ENCODE measurements at places on chromosomes 2 and 18.

DNA sequence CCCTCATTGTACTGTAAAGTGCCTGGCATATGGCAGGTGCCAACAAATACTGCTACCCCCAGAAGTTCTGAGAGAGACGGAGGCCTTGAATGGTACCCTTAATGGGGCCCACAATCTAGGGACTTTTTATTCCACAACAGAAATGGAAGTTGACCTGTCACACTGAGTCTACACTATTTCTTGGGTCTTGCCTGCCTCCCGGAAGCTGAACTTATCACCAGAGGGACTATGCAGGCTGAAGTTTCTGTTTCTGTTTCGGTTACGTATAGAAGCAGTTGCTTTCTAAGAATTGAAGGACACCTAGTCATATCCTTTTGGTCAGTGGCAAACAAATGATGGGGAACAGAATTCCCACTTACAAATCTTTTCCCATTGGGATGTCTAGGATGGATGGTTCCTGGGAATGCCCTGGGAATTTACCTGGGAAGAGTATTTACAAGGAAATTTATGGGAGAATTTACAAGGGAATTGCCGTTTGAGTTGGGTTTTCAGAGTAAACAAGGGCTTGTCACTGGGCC lies 74.2 kb downstream of the HS1BP3 start:
- no peak for DNase-seq

- peak; percentile 80 for DNase-seq
These were observed 33.5 kb upstream of the DAPL1 start for GRCh38 chr2:158761621-158762020.

- peak; percentile 85 for DNase-seq
These were observed 57.6 kb downstream of the EVA1A start for GRCh38 chr2:75503048-75503607.

DNA sequence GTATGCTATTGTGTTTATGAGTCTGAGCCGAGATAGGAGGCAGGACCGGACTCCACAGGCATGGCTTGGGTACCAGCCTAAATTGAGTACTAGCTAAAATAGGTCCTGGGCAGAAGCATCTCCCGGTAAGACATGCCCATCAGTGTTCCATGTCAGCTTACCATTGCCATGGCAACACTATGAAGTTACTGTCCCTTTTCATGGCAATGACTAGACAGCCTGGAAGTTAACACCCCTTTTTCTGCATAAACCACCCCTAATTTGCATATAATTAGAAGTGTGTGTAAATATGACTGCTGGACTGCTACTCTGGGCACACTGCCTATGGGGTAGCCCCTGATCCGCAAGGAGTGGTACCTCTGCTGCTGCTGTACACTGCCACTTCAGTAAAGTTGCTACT lies 1005.1 kb upstream of the FAM98A start:
- no peak for DNase-seq

- no peak for DNase-seq
These were observed 89.5 kb upstream of the ODC1 start for GRCh38 chr2:10537522-10538199.

DNA sequence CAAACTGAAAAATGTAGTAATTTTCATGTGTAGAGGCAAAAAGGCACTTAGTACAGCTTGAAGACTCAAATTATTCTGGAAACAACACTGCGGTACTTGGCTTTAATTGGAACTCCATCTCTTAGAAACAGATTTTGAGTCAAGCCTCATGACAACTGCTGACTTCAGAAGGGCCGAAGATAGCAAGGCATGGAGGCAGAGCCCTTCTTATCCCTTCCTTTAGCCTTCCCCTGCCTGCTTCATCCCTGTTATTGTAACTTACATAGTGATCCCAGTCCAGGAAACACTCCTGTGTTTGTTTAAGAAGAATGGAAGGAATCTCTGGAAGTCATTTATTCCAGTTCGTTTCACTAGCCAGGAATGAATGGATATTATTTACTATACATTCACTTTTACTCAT lies 110.9 kb upstream of the FAM98A start:
- DNase-seq, result no peak

DNA sequence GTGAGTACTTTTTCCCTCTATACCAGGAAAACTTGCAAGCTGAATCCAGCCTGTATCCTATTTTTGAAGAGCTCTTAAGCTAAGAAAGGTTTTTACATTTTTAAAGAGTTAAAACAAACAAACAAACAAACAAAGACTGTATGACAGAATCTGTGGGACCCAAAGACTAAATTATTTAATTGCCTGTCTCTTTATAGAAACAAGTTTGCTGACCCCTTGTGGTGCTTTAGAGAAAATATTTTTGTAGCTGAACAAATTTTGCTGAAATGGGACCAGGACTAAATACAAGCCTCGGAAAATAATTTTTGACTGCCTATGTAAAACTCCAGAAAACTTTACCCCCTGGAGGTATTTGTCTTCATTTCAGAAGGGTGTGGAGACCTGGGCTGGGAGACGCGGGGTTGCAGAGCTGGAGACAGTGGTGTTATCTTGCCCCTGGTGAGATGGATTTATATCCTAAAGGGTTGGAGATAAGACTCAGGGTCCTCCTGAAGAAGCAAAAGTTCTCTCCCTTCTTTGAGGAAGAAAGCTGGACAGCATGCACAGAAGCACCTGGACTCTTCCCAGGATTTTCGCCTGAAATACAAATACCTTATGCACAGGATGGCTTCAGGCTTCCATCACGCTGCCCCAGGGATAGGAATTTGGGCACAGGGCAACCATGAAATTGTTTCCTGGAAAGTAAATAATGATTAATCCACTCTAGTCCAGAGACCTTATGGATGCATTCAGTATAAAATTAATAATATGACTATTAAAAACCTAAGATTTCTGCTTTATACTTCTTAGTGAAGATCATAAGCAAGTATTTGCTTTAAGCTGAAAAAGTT lies 54.3 kb downstream of the TMX3 start:
- peak; percentile 45 for DNase-seq

DNA sequence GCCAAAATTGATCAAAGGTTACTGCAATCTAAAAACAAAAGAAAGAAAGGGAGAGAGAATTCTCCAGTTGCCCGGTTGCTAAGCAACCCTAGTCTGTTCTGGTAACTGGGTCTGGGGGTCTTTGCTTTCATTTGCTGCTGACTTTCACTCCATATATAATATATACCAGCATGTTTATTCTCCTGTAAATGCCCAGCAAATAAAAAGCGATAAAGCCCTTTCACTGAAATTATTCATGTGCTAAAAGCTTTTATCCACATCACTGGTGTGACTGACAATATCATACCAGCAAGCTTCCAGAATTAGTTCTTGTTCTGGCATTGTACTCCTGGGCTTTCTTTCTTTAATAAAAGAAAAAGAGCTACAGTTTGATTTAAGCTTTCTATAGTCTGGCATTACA lies 75.5 kb upstream of the ST8SIA3 start:
- DNase-seq, result no peak

DNA sequence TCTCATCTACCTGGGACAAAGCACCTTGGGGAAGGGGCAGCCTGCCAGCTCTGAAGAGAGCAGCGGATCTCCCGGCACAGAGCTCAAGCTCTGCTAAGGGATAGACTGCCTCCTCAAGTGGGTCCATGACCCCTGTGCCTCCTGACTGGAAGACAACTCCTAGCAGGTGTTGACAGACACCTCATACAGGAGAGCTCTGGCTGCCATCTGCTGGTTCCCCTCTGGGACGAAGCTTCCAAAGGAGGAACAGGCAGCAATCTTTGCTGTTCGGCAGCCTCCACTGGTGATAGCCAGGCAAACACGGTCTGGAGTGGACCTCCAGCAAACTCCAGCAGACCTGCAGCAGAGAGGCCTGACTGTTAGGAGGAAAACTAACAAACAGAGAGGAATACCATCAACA lies 549.9 kb upstream of the LRATD1 start:
- DNase-seq, result no peak

DNA sequence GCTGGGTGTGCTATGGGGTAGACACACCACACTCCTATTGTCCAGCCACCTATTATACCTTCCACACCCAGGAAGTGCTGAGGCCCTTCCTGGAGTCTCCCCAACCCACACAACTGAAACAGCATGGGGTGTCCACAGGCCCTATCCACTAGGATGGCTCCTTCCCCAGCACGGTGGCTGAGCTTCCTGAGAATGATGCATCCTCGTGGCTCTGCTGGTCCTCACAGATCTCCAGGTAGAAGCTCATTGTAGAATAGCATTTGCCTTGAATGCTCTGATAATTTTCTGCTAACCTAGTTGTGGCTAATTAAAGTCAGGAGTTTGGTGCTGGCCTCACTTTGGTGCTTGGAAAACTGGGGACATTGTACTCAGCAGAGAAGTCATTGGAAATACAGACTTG lies 182.6 kb downstream of the ANKRD30B start:
- no peak for DNase-seq

DNA sequence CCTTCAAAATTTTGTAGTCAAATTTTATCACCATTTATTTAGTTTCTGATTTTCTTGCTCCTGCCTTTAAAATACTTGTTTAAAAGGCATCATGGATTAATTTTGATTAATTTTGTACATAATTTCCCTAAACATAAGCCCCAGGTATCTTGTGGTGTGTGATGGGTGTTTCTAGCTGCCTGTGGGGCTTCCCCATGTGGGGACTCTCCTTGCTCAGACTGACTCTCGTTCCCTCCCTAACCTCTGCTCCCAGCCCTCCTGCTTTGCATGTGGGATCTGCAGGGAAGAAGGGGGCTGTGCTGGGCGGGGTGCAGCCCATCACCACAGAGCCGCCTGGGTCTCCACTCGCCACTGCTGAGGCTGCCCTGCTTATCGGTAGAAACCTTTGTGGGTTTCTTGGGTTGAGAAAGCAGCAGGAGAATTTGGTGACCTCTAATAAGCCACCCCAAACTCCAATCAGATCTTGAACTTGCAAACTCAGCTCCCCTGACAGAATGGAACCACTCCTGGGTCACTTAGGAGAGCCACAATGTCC lies 72.5 kb downstream of the MRPS9 start:
- no peak for DNase-seq

DNA sequence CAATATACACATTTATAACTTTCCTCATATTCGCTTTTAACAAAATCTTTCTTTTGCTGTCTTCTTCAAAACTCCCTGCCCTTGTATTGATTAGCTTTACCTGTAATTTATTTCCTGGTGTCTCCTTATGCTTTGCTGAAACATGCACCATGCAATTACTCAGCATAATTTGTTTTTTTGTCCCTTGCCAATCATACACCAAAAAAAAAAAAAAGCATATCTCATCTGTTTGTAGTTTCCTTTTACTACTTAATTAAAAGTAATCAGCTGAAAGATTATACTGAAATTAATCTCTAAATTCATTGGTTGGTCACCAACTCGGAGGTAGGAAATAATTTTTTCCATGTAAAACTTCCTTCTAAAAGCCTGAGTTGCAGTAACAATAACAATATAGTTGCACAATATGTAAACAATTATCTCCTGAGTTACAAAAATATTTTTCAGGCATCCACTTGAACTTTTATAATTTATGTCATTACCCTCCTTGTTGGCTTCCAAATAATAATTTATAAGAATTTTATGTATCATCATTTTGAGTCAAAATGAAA lies 53.0 kb upstream of the ROCK1 start:
- peak; percentile 31 for DNase-seq

DNA sequence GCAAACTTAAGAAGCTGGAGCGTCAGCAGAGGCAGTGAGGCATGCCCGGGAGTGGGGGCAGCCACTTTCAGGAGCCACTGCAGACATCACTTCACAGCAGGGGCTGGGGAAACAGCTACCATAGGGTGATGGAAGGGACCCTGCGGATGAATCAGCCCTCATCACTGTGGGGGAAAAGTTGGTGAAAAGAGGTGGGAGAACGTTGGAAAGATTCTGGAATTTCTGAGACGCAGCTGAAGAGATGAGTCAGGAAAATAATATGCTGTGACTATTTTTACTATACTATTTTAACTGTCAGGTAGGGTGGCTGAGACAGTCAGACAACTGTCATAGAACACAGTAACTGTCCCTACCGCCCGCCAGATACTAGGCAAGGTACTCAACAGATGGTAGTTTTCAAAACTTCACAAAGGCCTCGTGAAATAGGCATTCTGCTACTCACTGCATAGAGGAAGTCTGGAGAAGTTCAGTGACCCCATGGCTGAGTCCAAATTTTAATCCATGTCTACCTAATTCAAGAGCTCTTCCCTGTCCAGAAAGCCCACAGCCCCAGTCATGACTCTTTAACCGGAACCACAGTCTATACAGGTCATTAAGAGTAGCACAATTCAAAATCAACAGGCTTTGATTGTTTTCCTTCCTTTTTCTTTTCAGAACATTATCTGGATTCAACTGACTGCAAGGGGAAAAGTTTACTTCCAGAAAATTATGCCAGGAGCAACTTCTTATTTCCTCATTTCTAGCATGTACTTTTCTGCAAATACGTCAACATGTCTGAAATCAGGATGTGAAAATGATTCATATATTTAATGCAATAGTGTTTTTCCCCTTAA lies 39.3 kb upstream of the EPB41L3 start:
- no peak for DNase-seq

DNA sequence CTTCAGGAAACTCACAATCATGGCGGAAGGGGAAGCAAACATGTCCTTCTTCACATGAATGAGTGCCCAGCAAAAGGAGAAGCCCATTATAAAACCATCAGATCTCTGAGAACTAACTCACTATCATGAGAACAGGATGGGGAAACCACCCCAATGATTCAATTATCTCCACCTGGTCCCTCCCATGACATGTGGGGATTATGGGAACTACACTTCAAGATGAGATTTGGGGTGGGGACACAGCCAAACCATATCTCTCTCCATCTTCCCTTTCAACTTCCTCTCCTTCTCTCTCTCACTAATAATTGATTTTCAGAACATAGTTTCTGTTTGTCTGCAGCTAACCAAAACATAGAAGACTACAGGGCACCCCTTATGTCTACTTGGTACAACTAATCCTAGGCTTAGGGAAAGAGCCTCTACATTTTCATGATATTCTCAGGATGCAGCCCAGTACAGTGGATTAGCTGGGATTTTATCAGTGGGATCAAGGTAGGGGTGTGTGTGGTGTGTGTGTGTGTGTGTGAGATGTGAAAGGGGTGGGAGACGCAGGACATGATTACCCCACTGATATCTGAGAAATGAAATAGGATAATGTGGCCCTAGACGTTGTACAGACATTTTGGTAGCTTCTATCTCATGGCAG lies 2.8 kb upstream of the ATF2 start:
- DNase-seq, result no peak

DNA sequence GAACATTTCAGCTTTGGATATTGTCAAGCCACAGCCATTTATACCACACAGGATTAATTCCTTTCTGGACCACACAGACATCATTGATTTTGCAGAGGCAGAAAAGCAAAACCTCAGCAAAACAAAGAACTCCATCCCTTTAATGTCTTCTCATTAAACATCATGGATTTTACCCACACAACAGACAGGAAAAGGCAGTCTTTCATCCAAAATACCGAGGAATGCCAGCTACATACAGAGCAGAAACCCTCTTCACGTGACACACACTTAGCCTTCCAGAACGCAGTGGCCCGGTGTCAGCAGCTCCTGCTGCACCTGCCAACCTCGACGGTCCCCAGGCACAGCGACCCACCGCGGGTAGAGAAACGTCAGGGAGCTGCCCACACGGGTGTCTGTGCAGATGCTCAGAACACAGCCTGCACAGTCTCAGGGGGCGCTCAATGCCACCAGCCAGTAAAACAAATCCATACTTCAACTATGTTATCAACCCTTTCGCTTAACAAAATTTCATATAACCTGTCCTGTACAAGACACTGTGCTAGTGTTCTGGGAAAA lies 304.5 kb downstream of the EIPR1 start:
- no peak for DNase-seq

- no peak for DNase-seq
These were observed 179.4 kb upstream of the AGAP1 start for GRCh38 chr2:235314371-235314930.
